ENCODE measurements at places on chromosomes 2 and 18.

DNA sequence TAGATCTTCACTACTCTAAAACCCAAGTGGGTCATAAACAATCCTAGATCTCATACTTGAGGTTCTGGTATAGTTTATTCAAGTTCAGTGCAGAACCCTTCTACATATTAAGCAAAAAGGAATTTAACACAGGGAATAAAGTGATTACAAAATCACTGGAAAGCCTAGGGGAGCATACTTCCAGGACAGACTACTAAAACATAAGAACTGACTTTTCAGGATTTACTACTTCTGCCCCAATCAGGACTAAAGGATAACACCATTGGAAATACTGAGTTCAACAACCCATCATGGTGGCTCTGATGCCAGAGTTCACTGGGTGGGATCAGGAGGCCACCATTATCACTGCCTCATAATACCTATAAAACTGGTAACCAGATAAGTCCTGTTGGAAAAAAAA, 123.6 kb downstream of the DNAH7 start:
- DNase-seq: no peak

DNA sequence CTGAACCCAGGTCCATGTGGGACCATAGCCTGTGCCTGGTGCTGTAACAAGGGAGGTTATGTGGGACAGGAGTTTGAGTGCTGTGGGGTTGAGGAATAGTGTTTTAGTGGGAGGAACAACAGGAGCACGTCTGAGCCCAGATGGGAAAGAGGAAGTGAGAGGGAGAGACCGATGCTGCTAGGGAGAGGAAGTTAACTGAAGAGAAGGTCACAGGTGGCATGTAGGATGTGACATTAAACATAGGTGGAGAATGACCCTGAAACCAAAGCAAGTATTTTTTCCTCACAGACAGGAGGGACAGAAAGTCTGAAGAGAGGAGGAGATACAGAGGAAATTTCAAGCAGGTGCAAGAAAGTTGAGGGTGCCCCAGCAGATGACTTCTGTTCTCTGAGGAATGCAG, 87.8 kb downstream of the ACOXL start:
- DNase-seq: no peak

GRCh38 chr2:61135510-61135909, 26.5 kb upstream of the C2orf74 start:
- DNase-seq: peak; percentile 85

GRCh38 chr18:64203295-64203694, 54.4 kb upstream of the LINC00305 start:
- DNase-seq: no peak

- peak; percentile 80 for DNase-seq
These were observed 1257.4 kb upstream of the ZEB2 start for GRCh38 chr2:145777297-145777696.

DNA sequence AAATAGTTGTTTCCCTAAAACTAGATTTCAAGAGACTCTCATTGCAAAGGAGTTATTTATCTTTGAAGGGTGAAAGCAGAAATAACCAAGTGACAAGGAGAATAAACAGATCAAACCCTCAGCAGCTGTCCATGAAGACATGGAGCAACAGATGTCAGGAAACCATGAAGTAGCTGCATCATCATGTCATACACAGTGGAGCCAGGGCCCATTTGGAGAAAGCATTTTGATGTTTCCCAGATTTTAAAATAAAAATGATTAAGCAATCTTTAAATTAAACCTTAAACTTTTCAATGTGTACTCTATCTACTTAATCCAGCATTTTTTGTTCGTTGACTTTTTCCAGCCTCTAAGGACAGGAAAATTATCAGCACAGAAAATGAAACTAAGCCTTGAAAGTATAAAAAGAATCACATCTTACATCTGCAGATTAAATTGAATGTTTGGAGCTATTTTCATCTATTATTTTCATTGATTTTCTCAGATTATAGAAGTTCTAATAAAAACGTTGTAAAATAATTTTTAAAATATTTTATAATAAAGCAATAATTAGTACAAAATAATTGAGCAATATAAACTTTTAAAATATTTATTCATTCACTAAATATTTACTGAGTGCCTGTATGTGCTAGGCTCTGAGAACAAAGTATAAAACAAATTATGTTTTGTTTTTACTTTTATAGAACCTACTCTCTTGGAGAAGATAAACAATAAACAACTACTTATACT, 860.1 kb downstream of the BCL11A start:
- no peak for DNase-seq

DNA sequence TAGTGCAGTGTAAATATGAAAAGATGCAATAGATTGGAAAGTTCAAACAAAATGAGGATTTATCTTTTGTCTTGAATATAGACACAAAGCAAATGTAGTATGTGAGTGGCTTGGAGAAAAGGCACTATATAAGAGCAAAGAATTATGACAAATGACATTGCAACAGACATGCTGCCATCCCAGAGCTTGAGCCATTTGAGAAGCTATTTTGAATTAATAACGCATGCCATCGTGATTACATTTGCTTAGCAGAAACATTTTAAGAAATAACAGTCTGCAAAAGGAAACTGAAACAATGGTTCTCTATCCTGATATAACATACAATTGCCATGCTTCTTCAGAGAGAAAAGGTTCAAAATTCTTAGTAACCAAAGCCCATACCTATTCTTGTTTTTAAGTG, 677.1 kb downstream of the ZEB2 start:
- no peak for DNase-seq

All from choroid plexus epithelial cell (primary cell).